Immature natural killer cell (primary cell): ENCODE measurements at places on chromosomes 7 and 10. TPM values are rescaled to one million over a fixed set of nuclear protein-coding genes. Genes with fewer than 3 reads are reported as not detected.

The AKR1C4 gene
- not detected for polyA plus RNA-seq

DNA sequence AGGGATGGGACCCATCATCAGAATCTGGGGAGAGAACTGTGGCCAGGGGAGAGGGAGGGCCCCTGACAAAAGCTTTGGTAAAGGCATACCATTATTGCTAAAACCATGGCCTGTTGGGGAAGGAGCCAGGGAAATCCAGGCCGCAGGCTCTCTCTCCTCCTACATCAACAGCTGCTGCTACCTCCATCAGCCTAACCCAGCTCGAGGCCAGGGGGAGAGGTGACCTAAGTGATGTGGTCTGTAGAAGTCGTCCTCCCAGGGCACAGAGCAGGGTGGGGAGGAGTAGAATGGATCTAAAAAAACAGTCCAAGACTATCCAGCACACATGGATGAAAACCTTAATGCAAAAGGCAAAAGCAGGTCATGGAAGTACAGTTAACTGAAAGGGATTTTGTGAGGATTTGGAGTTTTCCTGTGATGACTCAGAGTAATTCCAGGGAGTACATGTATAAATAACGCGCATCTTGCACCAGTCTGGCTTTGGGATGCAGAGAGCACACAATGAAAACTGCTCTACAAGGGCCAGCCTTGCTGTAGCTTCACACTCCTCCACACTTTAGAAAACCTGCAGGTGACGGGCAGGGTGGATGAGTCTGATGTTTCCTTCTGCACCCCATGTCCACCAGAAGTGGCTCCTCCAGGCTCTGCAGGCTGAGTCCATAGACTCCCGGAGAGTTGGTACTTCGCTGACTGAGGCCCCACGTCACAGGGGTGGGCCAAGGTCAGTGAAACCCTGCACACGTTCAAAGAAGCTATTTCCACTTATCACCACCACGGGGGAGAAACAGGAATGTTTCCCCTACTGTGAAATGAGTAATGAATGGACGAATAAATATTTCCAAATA, 38.5 kb upstream of the MSMB start:
- no peak overlapping the region for H3K27ac ChIP-seq
- H3K27me3 ChIP-seq: peaks cover 2% of the 10 kb centered on the region
- no peak for DNase-seq
- peaks cover 28% of the 10 kb centered on the region for H3K4me1 ChIP-seq

- H3K4me1 ChIP-seq: no peaks in the 10 kb centered on the region
- no peaks in the 10 kb centered on the region for H3K36me3 ChIP-seq
- no peak overlapping the region for H3K27ac ChIP-seq
- H3K27me3 ChIP-seq: peaks cover 16% of the 10 kb centered on the region
- H3K4me3 ChIP-seq: no peak overlapping the region
These were observed 88.9 kb downstream of the ELFN1 start for GRCh38 chr7:1758859-1759521.

GRCh38 chr10:60502621-60503020, 112.9 kb upstream of the ANK3 start:
- H3K4me3 ChIP-seq: no peak overlapping the region
- no peak overlapping the region for H3K27ac ChIP-seq
- no peak for DNase-seq
- no peaks in the 10 kb centered on the region for H3K27me3 ChIP-seq

DNA sequence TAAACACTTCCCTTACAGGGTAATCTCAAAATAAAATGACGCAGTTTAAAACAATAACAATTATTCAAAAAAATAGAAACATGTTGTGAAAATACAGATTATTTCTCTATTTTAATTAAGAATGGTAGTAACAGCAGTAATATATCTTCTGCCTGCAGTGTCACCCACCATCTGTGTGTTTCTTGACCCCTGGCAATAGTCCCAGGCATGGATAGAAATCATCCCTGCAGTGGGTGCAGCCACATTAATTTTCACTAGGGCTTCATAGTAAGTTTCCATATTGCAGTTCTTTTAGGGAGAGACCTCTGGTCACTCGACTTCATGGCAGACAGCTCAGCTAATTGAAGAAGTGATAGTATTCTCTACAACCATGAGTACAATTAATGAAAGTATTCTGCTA, 470.1 kb upstream of the TEX47 start:
- no peaks in the 10 kb centered on the region for H3K4me1 ChIP-seq
- H3K36me3 ChIP-seq: no peaks in the 10 kb centered on the region
- no peak overlapping the region for H3K4me3 ChIP-seq
- DNase-seq: no peak
- H3K27ac ChIP-seq: no peak overlapping the region

- H3K27me3 ChIP-seq: peaks cover 2% of the 10 kb centered on the region
- no peaks in the 10 kb centered on the region for H3K36me3 ChIP-seq
- no peak overlapping the region for H3K27ac ChIP-seq
- no peaks in the 10 kb centered on the region for H3K4me1 ChIP-seq
- H3K4me3 ChIP-seq: no peak overlapping the region
These were observed 11.8 kb upstream of the PNLIPRP2 start for GRCh38 chr10:116608686-116609594.

- H3K36me3 ChIP-seq: peaks cover 13% of the 10 kb centered on the region
- no peak for DNase-seq
- H3K27ac ChIP-seq: no peak overlapping the region
These were observed 59.5 kb downstream of the HBP1 start for GRCh38 chr7:107228291-107228690.

- DNase-seq: no peak
- no peak overlapping the region for H3K27ac ChIP-seq
- no peaks in the 10 kb centered on the region for H3K27me3 ChIP-seq
- H3K36me3 ChIP-seq: no peaks in the 10 kb centered on the region
- H3K4me1 ChIP-seq: no peaks in the 10 kb centered on the region
These were observed 295.8 kb upstream of the LRRTM3 start for GRCh38 chr10:66629996-66630395.

DNA sequence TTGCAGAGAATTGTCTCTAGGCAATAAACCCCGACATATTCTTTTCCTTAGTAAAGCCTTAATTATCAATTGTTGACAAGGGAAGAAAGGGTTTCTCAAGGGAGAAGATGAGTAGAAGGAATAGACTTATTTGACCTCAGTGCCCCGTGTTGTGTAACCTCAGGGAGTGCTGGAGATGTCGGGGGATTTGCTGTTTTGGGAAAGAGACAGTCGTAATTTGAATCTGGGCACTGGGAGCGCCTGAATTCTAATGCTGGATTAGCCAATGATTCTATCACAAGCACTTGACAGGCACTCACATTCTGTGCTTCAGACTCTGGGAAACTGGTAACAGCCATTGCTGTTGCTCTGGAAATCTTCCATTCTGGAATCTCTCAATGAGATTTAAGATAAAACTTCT, 13.8 kb upstream of the LMOD2 start:
- H3K36me3 ChIP-seq: no peaks in the 10 kb centered on the region
- no peak overlapping the region for H3K27ac ChIP-seq
- no peaks in the 10 kb centered on the region for H3K4me1 ChIP-seq
- H3K4me3 ChIP-seq: no peak overlapping the region

GRCh38 chr10:53808677-53809372, 992.2 kb downstream of the PCDH15 start:
- H3K27ac ChIP-seq: no peak overlapping the region
- H3K4me3 ChIP-seq: no peak overlapping the region
- H3K27me3 ChIP-seq: no peaks in the 10 kb centered on the region
- DNase-seq: no peak

- no peak for DNase-seq
- H3K27me3 ChIP-seq: peaks cover 2% of the 10 kb centered on the region
- H3K36me3 ChIP-seq: no peaks in the 10 kb centered on the region
- no peak overlapping the region for H3K27ac ChIP-seq
These were observed 724 bp downstream of the CFAP46 start for GRCh38 chr10:132941640-132942051.

GRCh38 chr7:118186501-118186900, 2.5 kb downstream of the LSM8 start:
- no peaks in the 10 kb centered on the region for H3K36me3 ChIP-seq
- peaks cover 7% of the 10 kb centered on the region for H3K27me3 ChIP-seq
- peaks cover 44% of the 10 kb centered on the region for H3K4me1 ChIP-seq
- H3K4me3 ChIP-seq: peak overlapping the region; percentile 15
- DNase-seq: no peak

DNA sequence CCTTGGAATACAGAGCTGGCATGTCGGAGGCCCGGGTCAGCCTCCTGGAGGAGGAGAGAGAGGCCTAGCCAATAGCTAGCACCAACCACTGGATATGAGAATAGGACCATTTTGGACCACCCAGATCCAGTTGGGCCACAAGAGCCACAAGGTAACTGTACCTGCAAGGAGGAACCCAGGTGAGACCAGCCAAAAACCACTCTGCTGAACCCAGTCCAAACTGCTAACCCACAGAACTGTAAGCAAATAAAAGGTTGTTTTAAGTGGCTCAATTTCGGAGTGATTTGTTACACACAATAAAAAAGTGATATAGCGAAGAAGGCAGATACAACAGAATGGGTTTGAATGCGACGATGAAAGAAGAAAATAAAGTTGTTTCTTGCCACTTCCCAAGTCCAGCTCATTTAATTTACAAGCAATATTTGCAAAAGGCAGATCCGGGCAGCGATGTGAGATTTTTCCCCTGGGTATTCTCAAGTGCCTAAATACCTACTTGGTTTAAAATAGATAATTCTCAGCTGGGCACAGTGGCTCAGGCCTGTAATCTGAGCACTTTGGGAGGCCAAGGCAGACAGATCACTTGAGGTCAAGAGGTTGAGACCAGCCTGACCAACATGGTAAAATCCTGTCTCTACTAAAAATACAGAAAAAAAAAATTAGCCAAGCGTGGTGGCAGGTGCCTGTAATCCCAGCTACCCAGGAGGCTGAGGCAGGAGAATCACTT, 23.1 kb downstream of the ZNF467 start:
- no peaks in the 10 kb centered on the region for H3K4me1 ChIP-seq
- no peak overlapping the region for H3K27ac ChIP-seq

The HTR5A gene
- not detected for polyA plus RNA-seq

DNA sequence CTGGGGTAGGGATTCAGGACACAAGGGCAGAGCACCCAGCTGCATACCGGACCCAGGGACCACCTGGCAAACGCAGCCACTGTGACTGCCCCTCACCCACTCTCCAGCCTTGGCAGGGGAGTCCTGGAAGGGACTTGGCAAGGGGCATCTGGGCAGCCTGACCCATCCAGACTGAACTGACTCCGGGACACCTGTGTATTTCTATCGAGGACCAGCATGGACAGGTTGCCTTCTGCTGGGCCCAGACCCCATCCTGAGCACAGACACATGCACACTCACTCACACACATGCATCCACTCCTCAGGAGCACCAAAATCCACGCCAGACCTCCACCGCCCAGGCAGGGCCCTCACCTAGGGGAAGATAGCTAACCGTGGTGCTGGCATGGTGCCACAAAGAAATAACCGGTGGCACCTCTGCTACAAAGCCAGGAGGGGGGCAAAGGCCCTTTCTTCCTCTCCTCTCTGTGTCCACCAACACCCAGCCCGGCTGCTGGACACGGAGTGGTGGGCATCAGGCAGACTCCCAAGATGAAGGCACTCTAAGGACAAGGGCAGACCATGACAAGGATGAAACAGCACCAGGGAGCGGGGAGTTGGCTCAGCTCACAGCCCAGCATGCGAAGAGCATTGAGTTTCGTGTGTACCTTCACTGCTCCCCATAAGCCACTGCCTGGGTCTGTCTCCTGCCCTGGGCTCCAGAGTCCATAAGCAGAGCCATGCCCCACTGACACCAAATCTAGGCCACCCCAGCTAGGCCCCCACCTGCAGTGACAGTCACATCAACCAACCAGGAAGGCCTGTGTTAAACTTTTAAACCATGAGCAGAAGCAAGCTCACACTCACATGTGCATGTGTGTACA, 35.3 kb downstream of the KCNH2 start:
- no peaks in the 10 kb centered on the region for H3K36me3 ChIP-seq
- peaks cover 19% of the 10 kb centered on the region for H3K4me1 ChIP-seq
- DNase-seq: no peak

DNA sequence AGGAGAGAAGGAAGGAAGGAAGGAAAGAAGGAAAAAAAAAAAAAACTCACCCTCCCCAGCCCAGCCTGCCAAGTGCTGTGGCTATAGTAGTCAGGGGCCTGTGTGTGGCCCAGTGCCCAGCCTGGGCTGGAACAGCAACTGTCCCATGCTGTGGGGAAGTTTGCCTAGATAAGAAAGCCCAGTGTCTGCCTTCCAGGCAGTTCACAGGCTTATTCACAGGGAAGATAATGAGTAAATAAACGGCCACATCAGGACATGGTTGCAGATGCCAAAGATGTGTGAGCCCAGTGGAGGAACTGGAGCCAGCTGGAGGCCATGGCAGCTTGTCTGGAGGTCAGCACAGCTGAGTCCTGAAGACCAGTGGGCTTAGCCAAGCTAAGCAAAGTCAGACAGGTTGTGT, 132.4 kb upstream of the FOXK1 start:
- no peak for DNase-seq
- peaks cover 1% of the 10 kb centered on the region for H3K27me3 ChIP-seq
- no peaks in the 10 kb centered on the region for H3K4me1 ChIP-seq
- no peak overlapping the region for H3K4me3 ChIP-seq
- no peaks in the 10 kb centered on the region for H3K36me3 ChIP-seq

The AS3MT gene
- not detected for polyA plus RNA-seq

DNA sequence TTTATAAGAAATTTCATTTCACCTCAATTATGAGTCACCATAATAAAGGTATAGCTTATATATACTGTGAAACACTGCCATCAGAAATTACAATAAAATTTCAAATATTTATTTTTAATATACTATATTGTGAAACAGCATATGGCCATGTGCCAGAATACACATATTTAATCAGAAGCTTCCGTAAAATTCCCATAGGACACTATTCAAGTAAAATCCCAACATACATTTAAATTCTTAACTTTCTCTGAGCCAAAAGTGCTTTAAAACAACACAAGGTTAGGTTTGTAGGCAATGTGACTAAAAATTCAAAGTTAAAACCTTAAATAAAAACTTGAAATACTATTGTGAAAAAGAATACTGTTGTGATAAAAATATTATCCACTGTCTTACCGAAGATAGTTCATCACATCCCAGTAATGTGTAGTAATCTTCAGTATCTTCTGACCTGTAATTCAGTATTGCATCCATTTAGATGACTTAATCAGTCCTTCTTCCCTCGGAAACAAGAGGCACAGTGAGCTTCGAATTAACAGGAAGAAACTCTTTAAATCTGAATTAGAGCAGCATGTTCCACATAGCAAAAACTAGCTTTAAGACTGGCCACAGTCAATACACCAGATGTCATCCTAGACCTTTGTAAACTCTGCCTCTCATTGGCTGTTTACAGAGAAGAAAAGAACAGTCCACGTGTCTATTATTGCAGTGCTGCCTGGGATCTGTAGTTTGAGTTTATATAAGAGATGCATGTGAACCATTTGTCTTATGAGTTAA, at the start of gene DNAJC12:
DNAJC12 (minus strand) TSS at position 648 of the 774 bp plus-strand sequence; CDS start at position 471, 177 bp downstream.
- no peaks in the 10 kb centered on the region for H3K27me3 ChIP-seq
- no peaks in the 10 kb centered on the region for H3K4me1 ChIP-seq
- H3K27ac ChIP-seq: no peak within 1 kb of the TSS
- no peaks in the 10 kb centered on the region for H3K36me3 ChIP-seq

- H3K36me3 ChIP-seq: no peaks in the 10 kb centered on the region
- H3K4me3 ChIP-seq: no peak overlapping the region
- no peaks in the 10 kb centered on the region for H3K4me1 ChIP-seq
- no peak for DNase-seq
- H3K27ac ChIP-seq: no peak overlapping the region
- peaks cover 3% of the 10 kb centered on the region for H3K27me3 ChIP-seq
These were observed 95.3 kb upstream of the TCERG1L start for GRCh38 chr10:131406676-131407392.

The CASTOR2 gene
- polyA plus RNA-seq: 2.0 TPM

GRCh38 chr7:83410989-83411591, 237.8 kb downstream of the SEMA3E start:
- no peak for DNase-seq
- no peaks in the 10 kb centered on the region for H3K27me3 ChIP-seq
- H3K36me3 ChIP-seq: no peaks in the 10 kb centered on the region
